Endothelial cell of umbilical vein (primary cell): ENCODE measurements at places on chromosomes 2 and 18.

GRCh38 chr2:223102040-223102400, 50.0 kb downstream of the KCNE4 start:
- no peak for DNase-seq

DNA sequence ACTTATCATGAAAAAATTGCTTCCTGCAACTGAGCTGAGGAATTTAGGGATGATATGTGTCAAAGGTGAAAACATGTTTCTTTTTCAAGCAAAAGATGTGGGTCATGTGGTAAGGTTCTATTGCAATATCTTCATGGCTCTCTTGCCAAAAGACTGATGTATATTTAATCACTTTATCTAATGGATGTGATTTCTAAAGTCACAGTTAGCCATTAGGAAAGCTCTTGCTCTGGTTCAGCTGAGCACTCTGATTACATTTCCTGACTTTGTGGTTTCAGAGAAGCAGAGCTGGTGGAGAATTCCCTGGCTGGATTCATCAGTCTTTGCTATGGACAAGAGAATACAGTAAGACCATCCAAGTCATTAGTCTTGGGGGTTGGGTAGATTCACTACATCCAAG, 24.4 kb downstream of the SCN9A start:
- DNase-seq, result no peak

- DNase-seq, result no peak
Measured at GRCh38 chr18:65768120-65768778, 17.4 kb downstream of the CDH7 start.

- DNase-seq, result no peak
Measured at GRCh38 chr2:40373111-40373510, 78.8 kb downstream of the SLC8A1 start.

GRCh38 chr18:34292594-34292993, 67.9 kb upstream of the NOL4 start:
- DNase-seq, result no peak

GRCh38 chr2:236551471-236552211, 18.0 kb upstream of the ACKR3 start:
- no peak for DNase-seq

DNA sequence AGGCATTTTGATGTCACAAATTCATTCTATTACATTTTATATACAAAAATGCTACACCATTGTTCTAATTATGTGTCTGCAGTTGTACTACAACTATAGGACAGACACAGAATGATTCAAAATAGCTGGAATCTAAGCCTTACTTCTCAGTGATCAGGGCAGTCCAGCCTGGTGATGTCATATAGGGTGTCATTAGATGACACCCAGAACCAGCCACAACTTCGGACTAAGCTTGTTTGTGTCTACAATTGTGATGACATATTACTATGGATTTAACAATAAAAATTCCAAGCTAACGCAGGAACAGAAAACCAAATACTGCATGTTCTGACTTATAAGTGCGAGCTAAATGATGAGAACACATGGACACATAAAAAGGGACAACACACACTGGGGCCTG, 31.0 kb downstream of the M1AP start:
- no peak for DNase-seq

DNA sequence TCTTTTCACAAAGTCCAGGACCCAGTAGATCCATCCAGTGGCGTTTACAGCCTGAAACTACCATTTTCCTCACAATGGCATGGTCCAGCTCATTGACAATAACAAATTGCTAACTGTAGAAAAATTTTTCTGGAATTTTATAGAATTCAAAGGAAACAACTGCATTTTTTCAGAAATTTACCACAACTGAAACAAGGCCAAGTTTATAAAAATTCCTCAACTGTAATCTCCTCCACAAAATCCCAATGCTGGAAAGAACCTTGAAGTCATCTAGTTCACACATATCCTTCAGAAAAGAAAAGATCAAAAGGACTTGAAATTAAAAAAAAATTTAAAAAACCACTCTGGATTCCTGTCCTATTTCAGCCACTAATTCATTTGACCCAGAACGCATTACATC, 226.0 kb upstream of the CTAGE1 start:
- no peak for DNase-seq

- peak; percentile 40 for DNase-seq
Measured at GRCh38 chr18:48832938-48833700, 117.6 kb downstream of the SMAD7 start.

- no peak for DNase-seq
Measured at GRCh38 chr2:226995625-226996041, 159.8 kb downstream of the RHBDD1 start.

GRCh38 chr2:23311186-23311585, 73.8 kb upstream of the KLHL29 start:
- no peak for DNase-seq

GRCh38 chr2:59195851-59196250, 954.7 kb upstream of the FANCL start:
- no peak for DNase-seq

- no peak for DNase-seq
Measured at GRCh38 chr2:12764849-12765605, 48.3 kb downstream of the TRIB2 start.

GRCh38 chr2:67075056-67075455, 322.1 kb upstream of the ETAA1 start:
- no peak for DNase-seq

- DNase-seq, result no peak
Measured at GRCh38 chr2:134582547-134582899, 136.3 kb downstream of the TMEM163 start.

- DNase-seq, result peak; percentile 65
Measured at GRCh38 chr2:62662554-62662953, 43.0 kb upstream of the EHBP1 start.

DNA sequence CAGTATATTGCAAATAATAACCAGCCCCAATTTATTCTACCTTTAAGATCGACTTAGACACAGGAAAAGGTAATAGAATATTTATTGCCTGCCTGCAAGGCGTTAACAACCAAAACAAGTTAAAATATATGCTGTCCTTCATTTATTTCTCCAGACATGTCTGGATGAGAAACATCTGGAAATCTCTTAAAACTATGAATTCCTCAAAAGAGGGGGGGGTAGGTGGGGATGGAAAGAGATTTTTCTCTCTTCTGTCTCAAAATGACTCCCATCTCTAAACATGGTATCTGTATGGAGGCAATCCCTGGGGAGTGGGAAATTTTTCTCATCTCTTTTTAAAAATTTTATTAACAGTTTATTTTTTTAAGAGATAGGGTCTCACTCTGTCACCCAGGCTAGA, 113.0 kb downstream of the CDH2 start:
- no peak for DNase-seq

GRCh38 chr18:8474661-8475060, 134.6 kb upstream of the RAB12 start:
- DNase-seq, result no peak

DNA sequence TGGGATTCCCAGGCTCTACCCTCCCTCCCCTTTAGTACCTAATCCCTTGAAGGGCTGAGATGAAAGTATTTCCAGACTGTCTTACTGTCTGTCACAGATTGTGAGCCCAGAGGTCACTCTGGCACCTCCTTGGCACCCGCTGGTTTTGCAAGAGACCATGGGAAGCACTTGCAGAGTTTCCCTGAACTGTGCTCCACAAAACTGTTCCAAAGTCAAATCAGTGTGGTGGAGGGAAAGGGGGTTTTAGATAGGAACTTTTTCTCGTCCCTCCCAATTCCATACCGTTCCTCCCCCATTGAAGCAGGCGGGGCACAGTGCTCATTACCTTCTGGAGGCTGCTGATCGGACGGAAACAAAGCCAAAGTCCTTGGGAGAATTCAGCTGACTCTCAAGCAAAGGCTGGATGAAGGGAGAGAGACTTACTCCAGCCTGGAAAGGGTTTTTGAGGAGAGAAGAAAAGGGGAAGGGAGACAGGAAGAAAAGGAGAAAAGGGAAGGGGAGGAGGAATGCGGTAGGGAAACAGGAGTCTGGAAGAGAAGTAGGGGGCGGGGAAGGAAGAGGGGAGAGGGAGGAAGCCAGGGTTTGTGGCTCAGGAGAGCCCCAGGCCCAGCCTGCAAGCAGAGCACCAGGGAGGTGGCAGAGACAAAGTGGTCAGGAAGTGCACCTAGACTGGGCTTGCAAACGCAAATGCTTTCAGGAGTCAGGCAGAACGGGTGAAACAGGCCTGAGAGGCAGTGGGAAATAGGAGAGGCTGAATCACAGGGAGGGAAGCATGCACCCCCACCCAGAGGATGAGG, 88.4 kb upstream of the SP3 start:
- no peak for DNase-seq

GRCh38 chr18:48490641-48491293, 48.1 kb upstream of the CTIF start:
- no peak for DNase-seq

DNA sequence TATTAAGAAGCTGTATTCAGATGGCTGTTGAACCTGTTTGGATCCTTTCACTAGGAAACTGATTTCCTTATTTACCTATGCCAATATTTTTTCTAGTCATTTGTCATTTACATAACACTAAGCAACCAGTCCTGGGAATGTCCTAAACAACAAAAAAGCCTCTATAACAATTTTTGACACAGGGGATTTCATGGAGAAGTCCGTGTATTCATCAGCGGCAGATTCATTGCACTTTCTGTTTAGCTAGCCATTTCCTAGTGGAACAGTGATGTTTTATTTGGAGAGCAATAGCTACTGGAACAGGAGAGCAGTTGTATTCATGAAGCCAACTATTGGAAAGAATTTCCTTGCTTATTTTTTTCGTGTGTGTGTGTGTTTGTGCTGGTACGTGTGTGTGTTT, 604.3 kb upstream of the POU3F3 start:
- no peak for DNase-seq

DNA sequence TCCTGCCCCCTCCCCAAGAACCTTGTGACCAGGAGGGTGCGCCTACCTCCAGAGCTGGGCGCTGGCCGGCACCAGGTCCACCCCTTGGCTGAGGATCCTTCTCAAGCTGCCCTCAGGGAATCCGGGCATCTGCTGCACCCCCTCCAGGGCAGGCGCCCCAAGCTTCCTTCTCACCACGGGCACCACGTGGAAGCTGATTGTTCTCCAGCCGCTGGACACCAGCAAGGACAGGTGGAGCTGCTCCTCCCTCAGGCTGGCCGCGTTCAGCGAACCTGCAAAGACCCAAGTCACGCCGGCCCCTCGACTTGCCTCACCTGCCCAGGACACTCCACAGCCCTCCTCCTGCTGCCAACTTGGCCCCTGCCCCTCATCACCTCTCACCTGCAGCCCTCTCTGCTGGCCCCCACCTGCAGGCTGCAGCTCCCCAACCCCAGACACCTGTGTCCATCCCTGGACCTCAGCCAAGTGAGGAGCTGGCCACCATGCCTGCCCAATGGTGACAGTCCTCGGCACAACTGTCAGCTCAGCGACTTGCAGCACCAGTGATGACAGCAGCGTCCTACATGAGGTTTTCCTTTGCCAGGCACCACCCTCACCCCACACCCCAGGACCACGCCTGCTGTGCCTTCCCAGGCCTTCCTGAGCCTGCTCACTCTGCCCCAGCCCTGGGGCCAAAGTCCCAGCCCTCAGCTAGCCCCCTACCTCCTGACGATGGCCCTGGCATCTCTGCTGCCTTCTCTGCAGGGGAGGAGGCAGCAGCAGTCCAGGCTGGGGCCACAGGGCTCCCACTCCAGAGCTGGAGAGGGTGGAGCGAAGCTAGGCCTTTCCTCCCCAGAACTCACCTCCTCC, 4.2 kb downstream of the MAB21L4 start:
- no peak for DNase-seq

DNA sequence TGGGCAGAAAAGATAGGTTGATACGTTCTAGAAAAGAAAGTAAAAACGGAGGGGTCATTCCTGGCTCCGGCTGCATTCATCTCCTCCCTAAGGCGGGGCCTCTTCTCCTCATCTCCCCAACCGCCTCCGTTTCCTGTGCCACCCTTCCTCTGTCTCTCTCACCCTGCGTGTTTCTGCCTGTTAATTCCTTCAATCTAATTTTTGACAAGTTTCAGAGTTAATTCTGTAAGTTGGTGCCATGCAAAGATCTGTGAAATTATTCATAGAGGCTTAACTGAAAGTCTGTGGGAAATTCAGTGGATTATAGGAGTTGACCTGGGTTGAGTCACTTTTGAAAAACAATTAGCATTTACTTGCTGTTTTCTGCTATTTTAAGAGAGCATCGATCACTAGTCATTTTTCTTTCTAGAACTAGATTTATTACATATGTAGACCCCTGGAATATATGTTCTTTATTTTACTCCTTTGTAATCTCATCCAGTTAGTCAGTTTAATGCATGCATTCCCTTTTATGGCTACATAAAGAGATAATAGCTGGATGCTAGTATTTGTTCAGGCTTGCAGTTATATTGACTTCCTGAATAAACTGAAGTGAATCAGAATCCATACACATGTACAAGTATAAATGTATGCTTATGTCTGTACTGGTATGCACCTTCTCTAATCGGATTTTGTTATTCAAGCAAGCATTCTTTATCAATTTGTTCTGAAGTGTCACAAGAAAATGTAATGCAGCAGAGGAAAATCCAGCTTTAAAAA, 91.1 kb downstream of the EML6 start:
- no peak for DNase-seq

DNA sequence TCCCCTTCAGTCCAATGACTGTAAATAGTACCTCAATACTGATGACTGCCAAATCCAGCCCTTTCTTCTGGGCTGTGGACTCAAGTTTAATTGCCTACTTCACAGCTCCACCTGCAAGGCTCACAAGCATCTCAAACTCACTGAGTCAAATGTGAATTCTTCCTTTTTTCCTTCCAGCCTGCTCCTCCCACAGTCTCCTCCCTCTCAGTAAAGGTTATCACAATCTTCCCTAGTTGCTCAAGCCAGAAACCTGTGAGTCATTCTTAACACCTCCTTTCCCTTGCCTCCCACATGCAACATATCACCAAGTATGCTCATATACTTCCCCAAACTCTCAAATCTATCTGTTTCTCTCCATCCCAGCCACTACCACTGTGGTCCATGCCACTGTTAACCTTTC, 3.7 kb upstream of the MFSD6 start:
- no peak for DNase-seq

GRCh38 chr2:238942080-238942725, 94.3 kb downstream of the TWIST2 start:
- DNase-seq, result no peak

DNA sequence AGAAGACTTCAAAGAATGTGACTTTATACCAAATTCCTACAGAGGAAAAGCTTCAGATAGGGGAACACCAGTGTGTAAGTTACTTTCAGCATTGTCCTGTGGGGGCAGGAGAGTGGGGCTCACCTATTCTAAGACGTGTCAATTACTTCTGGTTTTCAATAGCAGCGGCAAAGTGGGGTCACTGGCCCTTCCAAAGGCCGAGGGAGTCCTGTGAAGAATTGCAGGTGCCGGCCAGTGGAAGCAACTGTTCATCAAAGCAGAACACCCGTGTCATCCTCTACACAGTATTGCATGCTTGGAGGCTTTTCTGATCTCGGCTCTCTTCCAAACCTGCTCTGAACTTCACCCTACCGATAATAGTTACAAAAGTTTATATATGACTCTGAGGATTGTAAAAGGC, 1176.5 kb upstream of the TMEFF2 start:
- no peak for DNase-seq

DNA sequence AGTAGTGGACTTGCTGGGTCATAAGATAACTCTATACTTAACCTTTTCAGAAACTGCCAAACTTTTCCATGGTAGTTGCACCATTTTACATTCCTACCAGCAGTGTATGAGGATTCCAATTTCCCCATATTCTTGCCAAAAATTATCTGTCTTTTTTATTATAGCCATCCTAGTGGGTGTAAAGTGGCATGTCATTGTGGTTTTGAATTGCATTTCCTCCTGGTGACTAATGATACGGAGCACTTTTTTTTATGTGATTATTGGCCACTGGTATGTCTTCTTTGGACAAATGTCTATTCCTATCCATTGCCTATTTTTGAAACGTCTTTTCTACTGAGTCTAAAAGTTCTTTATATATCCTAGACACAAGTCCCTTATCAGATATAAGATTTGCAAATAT, 44.3 kb downstream of the CACNB4 start:
- no peak for DNase-seq

- no peak for DNase-seq
Measured at GRCh38 chr18:27181726-27182125, 3.4 kb downstream of the CHST9 start.
